ENCODE measurements at places on chromosomes 5 and 9. TPM values are rescaled to one million over a fixed set of nuclear protein-coding genes. Genes with fewer than 3 reads are reported as not detected.

DNA sequence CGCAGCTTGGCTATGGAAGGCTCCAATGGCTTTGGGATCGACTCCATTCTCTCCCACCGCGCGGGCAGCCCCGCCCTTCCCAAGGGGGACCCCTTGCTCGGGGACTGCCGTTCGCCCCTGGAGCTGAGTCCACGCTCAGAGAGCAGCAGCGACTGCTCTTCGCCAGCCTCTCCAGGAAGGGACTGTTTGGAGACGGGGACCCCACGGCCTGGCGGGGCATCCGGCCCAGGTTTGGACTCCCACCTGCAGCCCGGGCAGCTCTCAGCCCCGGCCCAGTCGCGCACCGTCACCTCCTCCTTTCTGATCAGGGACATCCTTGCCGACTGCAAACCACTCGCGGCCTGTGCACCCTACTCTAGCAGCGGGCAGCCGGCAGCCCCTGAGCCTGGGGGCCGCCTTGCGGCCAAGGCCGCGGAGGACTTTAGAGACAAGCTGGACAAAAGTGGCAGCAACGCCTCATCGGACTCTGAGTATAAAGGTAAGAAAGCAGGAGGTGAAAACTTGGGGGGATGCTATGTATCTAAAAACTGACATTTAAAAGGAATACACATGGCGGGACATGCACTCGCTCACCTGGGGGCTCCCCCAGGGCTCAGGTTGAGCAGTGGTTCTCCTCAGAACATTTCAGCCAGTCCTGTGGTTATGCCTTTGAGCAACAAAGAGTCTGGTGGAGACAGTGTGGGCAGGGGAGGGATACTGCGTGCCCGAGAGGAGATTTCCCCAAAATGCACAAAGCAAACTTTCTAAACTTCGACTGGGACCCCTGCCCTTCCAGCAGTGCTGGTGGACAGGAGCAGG, 579 bp downstream of the BARHL1 start:
- no peaks in the 10 kb centered on the region for H3K4me1 ChIP-seq
- no peaks in the 10 kb centered on the region for H3K36me3 ChIP-seq
- H3K27me3 ChIP-seq: peaks cover 97% of the 10 kb centered on the region
- H3K4me3 ChIP-seq: no peak overlapping the region

GRCh38 chr5:170623576-170624181, 119.9 kb downstream of the KCNIP1 start:
- H3K27me3 ChIP-seq: no peaks in the 10 kb centered on the region
- no peak overlapping the region for H3K27ac ChIP-seq
- no peak for DNase-seq
- H3K4me3 ChIP-seq: no peak overlapping the region

GRCh38 chr9:95771556-95772246, 103.8 kb upstream of the ERCC6L2 start:
- H3K4me3 ChIP-seq: no peak overlapping the region
- peak overlapping the region; percentile 42 for H3K27ac ChIP-seq
- no peaks in the 10 kb centered on the region for H3K36me3 ChIP-seq
- H3K27me3 ChIP-seq: no peaks in the 10 kb centered on the region

DNA sequence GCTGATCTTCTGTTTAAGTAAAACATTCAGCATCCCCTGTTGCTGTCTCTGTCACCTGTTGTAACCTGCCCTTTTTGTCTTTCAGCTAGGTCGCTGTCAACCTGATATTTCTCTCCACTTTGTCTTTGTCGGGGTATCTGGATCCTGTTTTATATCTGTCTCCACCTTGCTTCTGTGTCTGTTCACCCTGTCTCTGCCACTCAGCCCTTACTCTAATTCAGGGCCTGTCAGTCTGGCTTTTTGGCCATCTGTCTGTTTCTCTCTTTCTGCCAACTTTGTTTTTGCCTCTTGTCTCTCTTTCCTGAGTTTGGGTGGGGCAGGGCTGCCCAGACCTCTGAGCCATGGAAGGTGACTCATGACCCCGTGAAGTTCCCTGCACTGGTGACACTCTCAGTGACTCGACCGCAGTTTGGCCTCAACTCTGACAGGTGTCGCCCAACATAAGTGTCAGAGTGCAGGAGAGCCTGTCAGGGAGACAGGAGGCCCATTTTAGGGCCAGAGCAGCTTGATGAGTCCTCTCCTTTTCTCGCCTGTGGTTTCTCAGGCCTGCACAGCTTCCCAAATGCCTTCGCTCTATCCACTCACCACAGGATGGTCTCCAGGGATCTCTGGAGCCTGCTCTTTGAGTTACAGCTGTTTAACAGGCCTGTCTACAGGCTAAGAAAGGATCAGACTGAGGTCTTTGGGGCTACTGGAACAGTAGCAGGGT, 868 bp downstream of the ZBTB43 start:
- peak overlapping the region; percentile 73 for H3K27ac ChIP-seq
- peak overlapping the region; percentile 73 for H3K4me3 ChIP-seq
- peak; percentile 52 for DNase-seq
- no peaks in the 10 kb centered on the region for H3K27me3 ChIP-seq
- H3K36me3 ChIP-seq: no peaks in the 10 kb centered on the region

The KDM3B gene
- 62.3 TPM for total RNA-seq

The WDR38 gene
- total RNA-seq: not detected
